Activated CD4-positive, alpha-beta T cell treated with anti-CD3 and anti-CD28 coated beads, Interleukin-2, amount 50 U/mL, for 24 hours (primary cell): ENCODE measurements at places on chromosomes 2 and 18.

DNA sequence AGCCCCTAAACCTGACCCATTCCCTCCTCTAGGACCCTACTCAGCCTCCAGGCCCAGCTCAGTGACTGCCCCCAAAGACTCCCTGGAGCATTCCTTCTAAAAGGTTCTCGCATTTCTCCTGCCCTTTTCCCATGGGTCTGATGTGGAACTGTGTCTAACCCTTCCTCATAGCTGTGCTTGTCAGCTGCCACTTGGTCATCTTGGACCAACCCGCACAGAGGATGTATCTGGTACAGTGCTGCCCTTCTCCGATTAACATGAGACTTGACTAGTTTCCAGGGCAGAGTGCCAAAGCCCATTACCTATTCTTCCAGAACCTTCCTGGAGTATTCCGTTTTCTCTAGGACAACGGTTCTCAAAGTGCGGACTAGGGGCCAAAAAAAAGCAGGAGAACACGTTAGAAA is 518 bp upstream of the NFU1 start:
- DNase-seq: no peak

GRCh38 chr2:56185582-56186046 is 1.8 kb downstream of the CCDC85A start:
- DNase-seq: no peak

DNA sequence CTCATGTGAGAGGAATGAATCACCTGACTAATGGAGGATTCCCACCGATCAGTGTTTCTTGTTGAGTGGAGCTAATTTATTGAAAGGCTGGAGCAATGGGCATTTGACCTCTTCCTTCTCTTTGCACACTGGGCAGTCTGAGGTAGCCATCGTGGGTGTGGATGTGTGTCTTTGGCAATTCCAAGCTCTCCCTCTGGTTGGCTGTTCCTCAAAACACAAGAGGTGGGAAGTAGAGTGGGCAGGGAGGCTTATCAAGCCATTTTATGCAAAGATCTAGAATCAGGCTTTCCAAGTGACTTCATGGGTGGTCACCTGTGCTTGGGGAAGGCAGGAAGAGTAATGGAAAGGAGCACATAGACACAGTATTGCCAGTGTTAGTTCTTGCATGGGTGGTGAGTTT is 154.8 kb downstream of the INSIG2 start:
- no peak for DNase-seq

DNA sequence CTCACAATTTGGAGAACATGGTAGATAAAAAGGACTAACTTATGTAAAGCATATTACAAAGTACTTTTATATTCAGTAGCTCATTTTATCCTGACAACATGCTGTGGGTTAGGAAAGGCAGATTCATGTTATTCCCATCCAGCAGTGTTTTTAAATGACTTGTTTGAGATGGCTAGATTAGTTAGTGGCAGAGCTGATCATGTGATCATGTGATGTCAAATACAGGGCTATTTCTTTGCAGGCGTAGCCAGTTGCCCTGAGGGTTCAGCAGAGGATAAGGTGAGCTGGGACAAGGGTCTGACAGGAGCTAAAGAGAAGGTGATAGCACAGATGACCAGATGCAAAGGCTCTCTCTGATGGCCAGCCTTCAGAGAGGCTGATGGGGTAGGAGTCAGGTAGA is 97.8 kb downstream of the ADD2 start:
- no peak for DNase-seq
